Smooth muscle cell of the pulmonary artery (primary cell): ENCODE measurements at places on chromosomes 6 and 20. TPM values are rescaled to one million over a fixed set of nuclear protein-coding genes. Genes with fewer than 3 reads are reported as not detected.

The CRNKL1 gene
- 20.1 and 27.4 TPM in 2 replicates for total RNA-seq

The ESR1 gene
- 0.36 and 1.8 TPM in 2 replicates for total RNA-seq

The PHACTR1 gene
- 0.33 and 1.6 TPM in 2 replicates for total RNA-seq

The RNGTT gene
- 16.4 and 17.9 TPM in 2 replicates for total RNA-seq

The SLC35F1 gene
- 0.07 TPM in 1 of 2 replicates, not detected in the other for total RNA-seq

The HLA-DPB1 gene
- 2.8 and 19.5 TPM in 2 replicates for total RNA-seq

The SCUBE3 gene
- 11.8 and 153 TPM in 2 replicates for total RNA-seq

The COL20A1 gene
- under 0.01 and 0.07 TPM in 2 replicates for total RNA-seq

The OXT gene
- not detected in 2 replicates for total RNA-seq

The PACRG gene
- 0.20 TPM in 1 of 2 replicates, not detected in the other for total RNA-seq

The SERPINB6 gene
- total RNA-seq = 67.5 and 81.3 TPM in 2 replicates

The PKIB gene
- total RNA-seq = 6.5 and 35.7 TPM in 2 replicates

The LY86 gene
- not detected in 2 replicates for total RNA-seq

The MAD2L1BP gene
- 12.5 and 13.9 TPM in 2 replicates for total RNA-seq

The SLC24A3 gene
- total RNA-seq = 0.66 and 4.1 TPM in 2 replicates

The SNAP91 gene
- total RNA-seq = 0.20 TPM in 1 of 2 replicates, not detected in the other

The CD109 gene
- 46.1 and 46.4 TPM in 2 replicates for total RNA-seq
